Astrocyte of the spinal cord (primary cell): ENCODE measurements at places on chromosomes 1 and 21.

DNA sequence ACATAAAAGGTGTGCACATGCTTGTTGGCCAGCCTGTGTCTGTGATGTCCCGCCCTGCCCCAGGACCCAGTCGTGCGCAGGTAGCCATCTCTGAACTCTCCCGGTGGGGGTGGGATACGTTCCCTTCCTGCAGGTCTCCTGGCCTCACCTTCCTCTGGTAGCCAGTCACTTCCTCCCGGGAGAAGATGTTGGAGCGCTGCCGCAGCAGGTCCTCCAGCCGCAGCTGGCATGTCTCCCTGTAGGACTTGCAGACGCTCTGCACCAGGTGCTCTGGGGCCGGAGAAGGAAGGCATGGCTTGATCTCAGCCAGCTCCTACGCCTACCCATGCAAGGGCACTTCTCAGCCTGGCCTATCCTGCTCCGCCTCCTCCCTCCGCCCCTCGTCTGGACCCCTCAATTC, 9.2 kb upstream of the LINGO4 start:
- no peak for DNase-seq

DNA sequence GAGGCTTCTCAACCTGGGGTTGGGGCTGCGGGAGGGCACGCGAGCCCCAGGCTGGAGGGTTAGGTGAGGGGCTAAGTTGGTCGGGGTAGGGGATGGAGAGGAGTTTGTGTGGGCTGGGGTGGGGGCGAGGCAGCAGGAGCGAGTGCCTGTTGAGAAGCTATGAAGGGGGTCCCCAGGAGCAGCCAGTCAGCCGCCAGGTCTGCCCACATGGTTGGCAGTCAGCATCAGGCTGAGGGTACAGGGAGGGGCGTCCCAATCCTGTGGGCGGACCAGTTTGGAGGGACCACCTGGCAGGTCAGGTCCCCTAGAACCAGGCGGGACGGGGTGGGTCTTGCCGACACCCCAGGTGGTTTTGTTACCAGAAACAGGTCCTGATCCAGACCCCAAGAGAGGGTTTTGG, 400 bp upstream of the TRIM17 start:
- DNase-seq, result no peak

GRCh38 chr1:175471039-175471800, 272.2 kb downstream of the TNR start:
- DNase-seq, result peak; percentile 4

DNA sequence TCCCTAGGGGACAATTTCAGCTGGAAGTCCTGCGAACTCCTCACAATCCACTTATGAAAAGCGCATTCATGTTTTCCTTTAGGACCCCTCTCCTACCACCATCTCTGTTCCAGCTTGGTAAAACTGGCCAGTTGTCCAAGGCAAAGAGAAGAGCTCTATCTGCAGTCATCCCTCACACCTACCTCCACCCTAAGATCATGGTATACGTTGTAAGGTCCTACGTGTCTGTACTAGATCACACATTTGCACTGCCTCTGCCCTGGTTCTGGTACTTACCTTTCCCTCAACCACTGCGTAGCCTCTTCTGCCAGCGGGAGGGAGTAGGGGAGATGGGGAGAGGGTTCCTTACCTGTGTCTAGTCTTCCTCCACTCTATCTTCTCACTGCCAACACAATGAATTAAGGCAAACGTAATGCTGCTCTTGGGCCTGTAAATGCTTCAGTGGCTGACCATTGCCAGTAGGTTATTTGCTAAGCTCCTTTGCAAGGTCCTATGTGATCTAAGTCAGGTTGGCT, 739 bp upstream of the NUP133 start:
- DNase-seq, result no peak

- DNase-seq, result no peak
Observed at GRCh38 chr1:228883535-228883934, 148.3 kb downstream of the RHOU start.

DNA sequence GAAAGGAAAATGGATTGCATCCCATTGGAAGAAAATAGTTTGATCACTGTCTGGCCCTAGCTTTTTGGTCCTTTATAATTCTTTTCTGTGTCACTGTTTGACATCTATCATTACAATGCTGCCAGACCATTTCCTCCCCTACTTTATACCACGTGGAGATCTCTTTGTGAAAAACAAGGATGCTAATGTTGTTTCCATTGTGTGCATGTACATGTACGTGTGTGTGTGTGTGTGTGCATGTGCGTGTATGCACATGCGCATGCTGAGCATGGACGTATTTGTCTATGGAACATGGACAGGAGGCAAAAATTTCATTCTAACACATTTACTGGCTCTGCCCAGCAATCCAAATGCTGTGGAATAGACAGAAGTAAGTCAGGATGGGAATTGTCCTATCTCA, 153.1 kb upstream of the PLXNA2 start:
- no peak for DNase-seq

DNA sequence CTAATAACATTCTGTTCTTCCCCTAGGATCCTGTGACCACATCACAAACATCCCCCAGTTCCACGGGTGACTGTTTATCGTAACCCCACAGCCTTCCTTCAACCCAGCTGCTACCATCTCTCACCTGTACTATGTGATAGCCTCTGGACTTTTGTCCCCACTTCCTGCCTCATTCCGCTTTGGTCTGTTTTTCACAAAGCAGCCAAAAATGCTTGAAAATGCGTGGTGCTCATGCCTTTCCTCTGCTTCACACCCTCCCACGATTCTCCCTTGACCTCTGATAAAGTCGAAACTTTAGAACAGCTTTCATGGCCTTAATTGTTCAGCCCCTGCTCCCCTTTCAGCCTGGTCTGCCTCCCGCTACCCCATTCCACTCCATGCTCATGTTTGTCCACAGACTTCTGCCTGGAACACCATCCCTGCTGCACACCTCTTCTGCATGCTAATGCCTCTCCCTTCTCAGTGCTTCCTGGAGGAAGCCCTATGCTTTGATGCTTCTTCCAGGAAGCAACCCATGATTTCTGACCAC, 165.6 kb downstream of the PLPP3 start:
- no peak for DNase-seq

GRCh38 chr1:97066860-97067259, 345.3 kb downstream of the PTBP2 start:
- no peak for DNase-seq

GRCh38 chr1:181416268-181416860, 67.0 kb upstream of the CACNA1E start:
- DNase-seq, result no peak

DNA sequence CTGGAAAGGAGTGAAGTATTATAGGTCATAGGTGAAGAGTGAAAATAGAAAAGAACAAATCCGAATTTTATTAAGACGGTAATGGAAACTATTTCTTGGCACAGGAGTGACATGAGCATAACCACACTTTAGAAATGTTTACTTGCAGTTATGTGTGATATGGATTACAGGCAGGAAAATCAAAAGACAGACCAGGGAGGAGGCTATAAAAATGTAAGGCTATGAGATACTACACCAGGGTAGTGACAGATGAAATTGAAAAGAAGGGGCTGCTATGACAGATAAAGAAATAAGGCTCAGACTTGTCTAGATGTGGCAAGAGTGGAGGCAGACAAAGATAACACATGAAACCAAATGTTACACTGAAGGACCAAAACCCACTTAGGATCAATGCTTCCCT, 31.7 kb downstream of the GPATCH2 start:
- DNase-seq, result no peak

DNA sequence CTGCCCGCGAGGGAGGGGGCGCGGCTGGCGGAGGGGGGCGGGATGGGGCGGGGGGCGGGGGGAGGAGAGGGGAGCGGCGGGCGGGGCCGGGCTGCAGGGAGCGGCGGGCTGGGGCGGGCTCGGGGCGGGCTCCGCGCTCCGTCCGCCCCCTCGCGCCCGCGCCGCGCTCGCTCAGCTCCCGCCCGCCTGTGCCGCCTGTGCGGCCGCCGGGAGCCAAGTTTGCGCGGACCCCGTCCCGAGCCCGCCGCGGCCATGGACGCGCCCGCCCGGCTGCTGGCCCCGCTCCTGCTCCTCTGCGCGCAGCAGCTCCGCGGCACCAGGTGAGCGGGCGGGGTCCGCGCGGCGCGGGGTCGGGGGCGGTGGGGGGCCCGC, at the start of gene GABRD:
GABRD (plus strand) TSS at position 174 of the 372 bp plus-strand sequence; CDS start at position 253, 79 bp downstream.
- no peak for DNase-seq

DNA sequence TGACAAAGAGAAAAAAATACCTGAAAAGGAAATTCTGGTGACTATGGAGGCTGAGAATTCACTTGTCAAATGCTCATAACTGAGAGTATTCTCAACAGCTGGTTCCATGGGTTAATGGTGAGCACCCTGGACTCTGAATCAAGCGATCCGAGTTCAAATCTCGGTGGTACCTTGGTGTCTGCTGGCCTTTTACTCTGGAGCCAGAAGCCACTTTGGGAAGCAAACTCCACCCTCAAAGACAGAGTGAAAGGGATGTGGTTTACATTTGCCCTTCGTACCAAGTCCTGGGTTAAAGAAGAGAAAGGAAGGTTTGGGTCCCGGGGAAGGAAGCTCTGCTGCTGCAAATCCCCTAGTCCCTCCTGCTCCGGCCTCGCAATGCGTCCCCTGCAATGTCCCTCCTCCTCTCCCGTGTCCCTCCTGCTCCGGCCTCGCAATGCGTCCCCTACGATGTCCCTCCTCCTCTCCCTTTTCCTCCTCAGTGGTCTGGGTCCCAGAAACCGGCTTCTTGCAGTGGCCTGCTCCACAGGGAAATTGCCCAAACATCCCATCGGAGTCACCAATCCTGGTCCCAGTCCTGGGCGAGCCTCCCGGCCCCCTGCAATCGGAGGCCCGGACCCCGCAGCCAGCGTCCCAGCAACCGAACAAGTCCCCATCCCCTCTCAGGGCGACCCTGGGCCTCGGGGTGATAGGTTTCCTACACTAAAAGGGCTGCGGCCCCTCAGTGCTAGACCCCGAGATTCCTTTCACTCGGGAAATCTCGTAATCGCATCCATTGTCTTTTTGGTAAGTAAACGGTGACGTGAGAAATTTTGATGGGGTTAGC, 129.4 kb downstream of the PPIAL4G start:
- peak; percentile 69 for DNase-seq

- no peak for DNase-seq
Observed at GRCh38 chr1:68287241-68287640, 54.9 kb upstream of the WLS start.

DNA sequence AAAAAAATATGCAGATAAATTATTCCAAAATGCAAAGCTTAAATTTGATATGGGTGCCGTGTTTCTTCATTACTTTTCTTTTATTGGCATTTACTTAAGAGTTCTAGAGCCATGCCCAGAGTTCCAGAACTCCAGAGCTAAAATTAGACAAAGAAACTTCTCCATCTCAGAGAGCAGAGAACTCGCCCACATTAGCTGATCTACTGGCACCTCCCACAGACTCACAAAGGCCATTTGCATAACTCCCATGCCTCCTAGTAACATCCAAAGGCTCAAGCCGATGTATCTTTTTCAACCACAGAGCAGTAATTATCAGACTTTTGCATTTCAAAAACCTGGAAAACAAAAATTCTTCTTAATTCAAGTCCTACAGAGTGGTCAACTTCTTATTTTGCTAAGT, 323.8 kb upstream of the ST6GALNAC5 start:
- no peak for DNase-seq

- no peak for DNase-seq
Observed at GRCh38 chr1:157000686-157001085, 44.9 kb downstream of the ARHGEF11 start.

GRCh38 chr1:225813214-225813964, 3.5 kb downstream of the EPHX1 start:
- DNase-seq, result peak; percentile 70

- no peak for DNase-seq
Observed at GRCh38 chr1:105785021-105785420, 1271.5 kb upstream of the PRMT6 start.

GRCh38 chr1:24704411-24705259, 40.6 kb upstream of the CLIC4 start:
- peak; percentile 90 for DNase-seq

- DNase-seq, result no peak
Observed at GRCh38 chr1:6672558-6672957, 29.1 kb downstream of the DNAJC11 start.

DNA sequence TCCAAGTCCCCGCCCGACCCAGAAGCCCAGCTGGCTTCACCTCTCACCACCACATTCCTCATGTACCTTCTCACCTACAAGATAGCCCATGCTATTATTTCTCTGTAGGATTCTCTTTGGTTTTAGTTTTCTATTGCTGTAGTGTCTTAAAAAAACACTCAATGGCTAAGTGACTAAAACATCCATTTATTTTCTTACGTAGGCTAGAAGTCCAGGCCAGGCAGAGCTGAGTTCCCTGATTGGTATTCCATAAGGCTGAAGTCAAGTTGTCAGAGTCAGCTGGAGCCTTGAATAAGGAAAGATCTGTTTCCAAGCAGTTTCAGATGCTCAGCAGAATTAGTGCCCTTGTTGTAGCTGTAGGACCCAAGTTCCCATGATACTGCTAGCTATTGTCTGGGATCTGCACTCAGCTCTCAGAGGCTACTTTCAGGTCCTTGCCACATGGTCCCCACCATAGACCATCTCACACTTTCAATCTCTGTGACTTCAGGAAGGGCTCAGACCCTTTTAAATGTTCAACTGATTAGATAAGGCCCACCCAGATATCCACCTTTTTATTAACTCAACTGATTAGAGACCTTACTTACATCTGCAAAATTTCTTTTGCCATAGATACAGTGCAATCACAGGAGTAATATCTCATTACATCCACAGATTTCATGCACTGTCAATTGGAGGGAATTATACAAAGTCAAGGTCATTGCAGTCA, 371.0 kb downstream of the TGFB2 start:
- DNase-seq, result no peak

GRCh38 chr1:183554577-183554976, 35.7 kb downstream of the NCF2 start:
- DNase-seq, result no peak

DNA sequence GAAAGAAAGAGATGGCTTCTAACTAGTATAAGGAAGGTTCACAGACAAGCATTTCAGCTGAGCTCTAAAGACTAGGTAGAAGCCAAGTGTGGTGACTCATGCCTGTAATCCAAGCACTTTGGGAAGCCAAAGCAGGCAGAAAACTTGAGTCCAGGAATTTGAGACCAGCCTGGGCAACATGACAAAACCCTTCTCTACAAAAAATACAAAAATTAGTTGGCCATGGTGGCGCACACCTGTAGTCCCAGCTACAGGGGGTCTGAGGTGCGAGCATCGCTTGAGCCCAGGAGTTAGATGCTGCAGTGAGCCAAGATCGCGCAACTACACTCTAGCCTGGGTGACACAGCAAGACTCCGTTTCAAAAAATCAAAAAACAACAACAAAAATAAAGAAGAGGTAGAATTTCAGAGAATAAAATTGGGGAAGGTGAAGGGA, 27.8 kb downstream of the FBXO42 start:
- DNase-seq, result peak; percentile 83

GRCh38 chr21:36684957-36685714, 13.8 kb upstream of the SIM2 start:
- DNase-seq, result no peak

- DNase-seq, result peak; percentile 76
Observed at GRCh38 chr1:116066868-116067565, 44.2 kb upstream of the MAB21L3 start.

GRCh38 chr1:3436451-3436850, 18.0 kb upstream of the ARHGEF16 start:
- no peak for DNase-seq

DNA sequence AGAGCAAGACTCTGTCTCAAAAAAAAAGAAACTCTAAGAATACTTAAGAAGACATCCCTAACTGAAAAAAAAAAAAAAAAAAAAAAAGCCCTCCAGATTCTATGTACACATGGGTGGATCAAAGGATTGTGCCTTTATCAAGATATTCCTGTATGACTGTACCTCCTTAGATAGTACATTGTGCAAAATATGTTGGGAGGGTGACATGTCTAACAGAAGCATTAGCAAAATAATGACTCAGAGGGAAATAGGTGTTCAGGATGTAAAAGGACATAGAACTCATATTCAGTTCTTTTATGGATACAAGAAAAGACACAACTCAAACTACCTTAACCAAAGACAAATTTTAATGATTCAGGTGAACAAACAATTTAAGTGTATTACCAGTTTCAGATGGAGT, 269.8 kb upstream of the KAZN start:
- DNase-seq, result no peak
